ENCODE measurements at places on chromosomes 2 and 18.
A peak's percentile ranks its signal among the peaks of the same experiment; 100 is the strongest.

DNA sequence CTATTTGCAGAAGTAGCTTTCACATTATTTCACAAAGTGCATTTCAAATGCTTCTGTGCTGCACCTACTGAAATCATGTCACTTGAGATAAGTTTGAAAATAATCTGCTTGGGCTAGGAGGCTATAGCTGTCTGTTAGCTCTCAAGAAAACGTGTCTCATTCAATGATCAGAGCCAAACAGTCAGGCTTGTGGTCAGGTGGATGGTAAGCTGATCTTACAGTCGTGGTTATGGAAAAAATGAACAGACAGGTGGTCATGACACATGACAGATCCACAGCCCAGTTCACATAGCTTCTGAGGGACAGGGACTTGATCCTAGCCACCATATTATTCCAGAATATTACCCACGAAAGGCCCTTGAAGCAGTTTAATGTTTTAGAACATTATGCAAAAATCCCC is 26.5 kb upstream of the RFX8 start:
- peak; percentile 64 for DNase-seq

GRCh38 chr2:105786231-105787230 is 41.8 kb downstream of the NCK2 start:
- DNase-seq = no peak

- DNase-seq = peak; percentile 35
Measured at GRCh38 chr18:50218432-50219197, 23.7 kb upstream of the MYO5B start.

DNA sequence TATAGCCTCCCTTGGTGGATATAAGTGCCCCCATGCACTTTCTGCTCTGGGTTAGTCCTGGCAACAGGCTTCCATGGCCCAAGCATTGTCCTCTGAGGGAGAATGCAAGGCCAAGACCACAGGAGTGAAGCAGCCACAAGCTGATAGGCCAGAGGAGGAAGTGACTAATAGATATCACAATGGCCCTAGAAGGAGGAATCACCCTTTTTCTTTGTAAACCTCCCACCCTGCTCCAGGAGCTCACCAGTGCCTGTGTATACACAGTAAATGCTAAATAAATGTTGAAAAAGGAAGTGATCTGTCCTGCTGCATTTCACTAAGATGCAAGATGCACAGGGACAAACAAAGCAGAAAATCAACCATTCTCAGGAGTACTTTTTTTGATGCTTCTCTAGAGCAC is 49.7 kb upstream of the ABCA12 start:
- no peak for DNase-seq

DNA sequence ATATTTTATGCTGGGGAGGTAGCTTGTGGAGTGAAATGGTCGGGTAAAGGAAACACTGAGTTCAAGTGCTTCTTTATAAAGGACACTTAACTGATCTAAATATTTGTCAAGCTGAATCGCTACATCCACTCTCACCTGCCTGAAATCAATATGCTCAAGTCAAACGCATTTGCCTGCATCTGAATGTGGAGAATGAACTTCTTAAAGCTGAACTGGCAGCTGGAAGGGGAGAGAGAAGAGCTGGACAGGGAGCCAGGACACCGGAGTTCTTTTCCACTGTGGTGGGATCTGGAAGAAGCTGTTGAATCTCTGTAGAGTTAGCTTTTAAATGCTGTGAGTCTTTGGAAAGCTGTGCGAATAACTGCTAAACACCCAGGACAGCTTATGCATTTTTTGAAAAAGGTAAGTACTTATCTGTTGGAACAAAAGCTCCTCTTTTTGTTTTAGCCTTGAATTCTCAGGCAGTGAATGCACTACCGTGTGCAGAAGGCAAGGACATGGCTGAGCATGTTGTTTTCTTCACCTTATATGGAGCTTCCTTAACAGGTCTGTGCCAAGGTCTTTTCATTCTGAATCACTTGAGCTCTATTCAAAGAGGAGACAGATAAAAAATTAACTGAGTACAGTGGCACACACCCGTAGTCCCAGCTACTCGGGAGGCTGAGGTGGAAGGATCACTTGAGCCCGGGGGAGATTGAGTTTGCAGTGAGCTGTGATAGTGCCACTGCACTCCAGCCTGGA is 74.2 kb upstream of the KLF7 start:
- peak; percentile 67 for DNase-seq

GRCh38 chr2:188333751-188334524 is 42.3 kb downstream of the GULP1 start:
- DNase-seq = no peak

GRCh38 chr18:68925268-68925667 is 127.4 kb downstream of the CCDC102B start:
- peak; percentile 19 for DNase-seq

- DNase-seq = peak; percentile 5
Measured at GRCh38 chr2:183950673-183951072, 647.7 kb upstream of the ZNF804A start.

DNA sequence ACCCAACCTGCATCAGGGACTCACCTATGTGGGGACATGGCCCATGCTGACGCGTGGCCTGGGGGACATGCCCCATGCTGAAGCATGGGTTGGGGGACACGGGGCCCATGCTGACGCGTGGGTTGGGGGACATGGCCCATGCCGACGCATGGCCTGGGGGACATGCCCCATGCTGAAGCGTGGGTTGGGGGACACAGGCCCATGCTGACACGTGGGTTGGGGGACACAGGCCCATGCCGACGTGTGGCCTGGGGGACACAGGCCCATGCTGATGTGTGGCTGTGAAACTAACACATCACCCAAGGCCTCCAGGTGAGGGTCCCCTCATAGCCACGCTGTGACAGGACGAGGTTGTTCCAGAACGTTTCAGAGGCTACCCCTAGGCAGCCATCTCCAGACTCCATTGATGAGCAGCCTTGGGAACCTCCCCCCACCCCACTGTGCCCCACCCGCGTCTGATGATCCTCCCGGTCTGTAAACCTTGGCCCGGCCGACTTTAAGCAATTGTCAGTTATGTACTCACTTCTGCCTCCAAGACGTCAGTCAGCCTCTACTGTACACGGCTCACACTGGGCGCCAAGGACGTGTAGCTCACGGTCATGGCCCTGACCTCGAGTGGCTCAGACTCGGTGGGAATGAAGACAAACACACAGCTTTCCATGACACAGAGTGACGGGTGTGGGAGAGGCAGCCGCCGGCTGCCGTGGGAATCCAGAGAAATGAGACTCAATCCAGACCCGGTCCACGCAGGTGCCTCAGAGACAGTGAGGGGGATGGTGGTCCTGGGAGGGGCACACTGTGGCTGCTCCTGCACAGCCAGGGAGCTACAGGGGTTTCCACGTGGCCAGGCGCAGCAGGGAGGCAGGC is 50.2 kb upstream of the SLC66A3 start:
- no peak for DNase-seq

DNA sequence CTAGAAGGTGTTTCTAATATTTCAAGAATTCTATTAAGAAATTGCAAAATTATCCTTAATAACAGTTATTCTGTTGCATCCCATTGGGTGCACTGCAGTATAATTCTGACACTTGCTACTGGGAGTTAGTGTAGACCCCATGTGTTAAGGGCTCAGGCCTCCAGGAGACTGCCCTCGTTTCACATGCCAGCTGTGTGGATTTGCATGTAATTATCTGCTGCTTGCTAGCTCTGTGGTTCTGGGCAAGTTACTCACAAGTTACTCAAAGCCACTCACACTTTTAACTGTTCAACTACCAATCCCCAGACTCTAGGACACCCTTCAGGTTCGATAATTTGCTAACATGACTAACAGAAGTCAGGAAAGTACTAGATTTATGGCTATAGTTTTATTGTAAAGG is 38.6 kb downstream of the ST6GAL2 start:
- DNase-seq = no peak

DNA sequence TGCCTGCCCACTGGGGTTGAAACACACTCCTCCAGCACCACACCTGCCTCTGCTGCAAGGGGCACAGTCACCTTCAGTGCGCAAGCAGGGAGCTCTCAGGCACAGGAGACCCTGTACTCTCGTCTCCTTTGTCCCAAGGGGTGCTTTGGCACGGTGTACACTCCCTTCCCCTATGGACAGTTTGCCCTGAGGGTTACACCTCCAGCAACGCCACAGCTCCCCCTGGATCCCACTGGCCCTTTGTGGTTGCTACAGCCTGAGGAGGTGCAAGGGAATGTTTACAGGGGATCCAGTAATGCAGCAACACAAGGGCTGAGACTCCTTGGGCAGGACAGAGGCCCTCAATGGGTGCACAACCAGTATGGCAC is 45.2 kb upstream of the FAM117B start:
- DNase-seq = no peak

- DNase-seq = no peak
Measured at GRCh38 chr2:144679942-144680341, 160.0 kb upstream of the ZEB2 start.

DNA sequence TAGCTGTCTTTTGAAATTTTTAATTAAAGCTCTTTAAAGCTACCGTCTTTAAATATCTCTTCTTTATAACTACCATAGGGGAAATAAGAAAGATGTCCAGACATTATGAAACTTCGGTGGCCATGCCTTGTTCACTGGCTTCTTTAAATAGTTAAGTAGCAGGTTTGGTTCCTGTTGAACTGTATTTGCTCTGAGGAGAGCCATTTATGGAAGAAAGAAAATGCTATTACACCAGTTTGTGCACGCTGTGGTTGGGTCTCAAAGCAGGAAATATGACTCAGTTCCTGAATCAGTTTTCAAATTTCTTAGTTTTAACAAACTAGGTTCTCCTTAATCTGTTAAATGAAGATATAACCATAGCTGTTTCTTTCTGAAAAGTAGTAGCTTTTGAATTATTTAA is 12.2 kb downstream of the ARPC2 start:
- DNase-seq = peak; percentile 74

DNA sequence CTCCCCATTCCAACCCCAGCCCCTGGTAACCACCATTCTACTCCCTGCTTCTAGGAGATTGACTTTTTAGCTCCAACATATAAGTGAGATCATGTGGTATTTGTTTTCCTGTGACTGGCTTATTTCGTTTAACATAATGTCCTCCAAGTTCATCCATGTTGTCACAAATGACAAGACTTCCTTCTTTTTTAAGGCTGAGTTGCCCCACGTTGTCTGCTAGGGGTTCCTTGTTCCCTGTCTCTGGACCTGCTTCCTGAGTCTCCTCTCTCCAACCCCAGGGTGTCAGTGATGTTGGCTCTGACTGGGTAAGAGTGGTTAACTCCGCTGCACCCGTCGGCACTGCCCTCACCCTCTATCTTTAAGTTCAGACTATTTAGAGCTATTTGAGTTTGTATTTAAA is 175.2 kb downstream of the SH3RF3 start:
- no peak for DNase-seq

GRCh38 chr2:96830044-96830562 is 13.7 kb downstream of the ANKRD23 start:
- no peak for DNase-seq

- DNase-seq = peak; percentile 19
Measured at GRCh38 chr2:61117534-61117933, 44.5 kb upstream of the C2orf74 start.

DNA sequence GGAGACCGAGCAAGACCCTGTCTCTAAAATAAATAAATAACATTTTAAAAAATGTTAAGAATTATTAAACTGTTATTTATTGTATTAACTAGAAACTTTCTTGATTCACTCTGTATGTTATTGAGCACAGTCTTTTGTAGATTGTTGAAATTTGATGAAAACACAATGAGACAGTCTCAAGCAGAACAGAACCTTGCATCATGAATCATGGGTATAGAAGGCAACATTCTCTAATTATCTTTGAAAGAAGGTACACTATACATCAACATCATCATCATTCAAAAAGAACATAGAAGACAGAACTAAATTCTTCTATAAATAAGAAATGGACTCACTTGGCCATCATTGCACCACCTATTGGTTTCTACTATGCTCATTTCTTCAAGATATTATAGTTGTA is 67.7 kb downstream of the SLC8A1 start:
- DNase-seq = no peak

GRCh38 chr2:204453730-204454167 is 91.5 kb upstream of the PARD3B start:
- no peak for DNase-seq

GRCh38 chr2:164717000-164717803 is 95.9 kb upstream of the GRB14 start:
- DNase-seq = peak; percentile 45

- no peak for DNase-seq
Measured at GRCh38 chr2:191421950-191422349, 176.7 kb downstream of the MYO1B start.

GRCh38 chr2:137118140-137118539 is 352.8 kb downstream of the THSD7B start:
- DNase-seq = no peak

DNA sequence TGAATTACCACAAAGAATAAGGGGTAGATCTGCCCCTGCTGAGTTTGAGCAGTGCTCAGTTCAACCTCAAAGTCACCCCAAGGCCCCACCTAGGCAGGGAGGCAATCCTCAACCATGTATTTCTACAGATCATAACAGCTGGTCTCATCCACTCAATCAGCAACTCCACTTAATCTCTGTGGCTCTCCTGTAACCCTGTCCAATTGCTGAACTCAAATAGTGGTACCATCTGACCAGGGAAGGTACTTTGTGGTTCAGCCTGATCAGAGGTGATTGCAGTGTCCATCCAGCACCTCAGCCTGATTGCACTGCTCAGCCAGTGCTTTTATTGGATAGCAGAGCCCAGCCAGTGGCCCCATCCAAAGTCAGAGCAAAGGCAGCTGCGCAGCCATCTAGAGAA is 91.0 kb upstream of the SLC4A10 start:
- no peak for DNase-seq
